ENCODE measurements at places on chromosomes 7 and 10.

DNA sequence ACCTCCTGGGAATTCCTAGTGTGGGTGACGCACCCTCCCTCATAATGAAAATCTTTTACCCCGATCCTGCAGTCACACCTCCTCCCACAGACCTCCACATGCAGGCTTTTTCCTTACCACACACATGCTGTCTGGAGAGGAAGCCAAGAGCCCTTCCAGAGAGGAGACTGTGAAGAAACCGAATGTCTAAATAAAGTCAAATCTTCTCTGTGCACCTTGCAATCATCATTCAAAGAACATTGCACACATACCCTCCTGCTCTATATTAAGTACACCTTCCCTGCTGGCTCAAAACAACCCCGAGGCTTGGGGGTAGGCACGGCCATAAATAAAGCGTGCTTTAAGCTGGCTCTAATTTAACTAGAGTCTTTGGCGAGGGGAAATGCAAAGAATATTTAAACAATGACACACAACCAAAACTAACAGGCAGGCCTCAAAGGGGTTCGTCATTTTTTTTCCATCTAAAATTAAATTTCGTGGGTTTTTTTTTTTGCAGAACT is 34.9 kb downstream of the CALML3 start:
- no peak for DNase-seq

DNA sequence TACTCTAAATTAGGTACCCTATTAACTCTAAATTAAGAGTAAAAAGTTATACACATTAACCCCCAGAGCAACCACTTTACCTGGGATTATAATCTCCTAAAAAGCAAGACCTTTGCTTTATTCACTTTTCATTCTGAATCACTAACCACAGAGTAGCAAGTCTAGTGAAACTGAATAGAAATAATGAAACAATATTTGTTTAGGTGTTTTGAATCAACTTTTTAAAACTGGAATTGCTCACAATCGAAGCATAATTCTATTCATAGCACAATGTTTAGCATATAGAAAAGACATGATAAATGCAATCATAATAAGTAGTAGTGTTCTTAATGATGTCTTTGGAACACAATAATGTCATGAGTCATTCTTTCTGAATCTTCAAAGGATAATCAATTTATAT is 37.0 kb upstream of the CASD1 start:
- no peak for DNase-seq

DNA sequence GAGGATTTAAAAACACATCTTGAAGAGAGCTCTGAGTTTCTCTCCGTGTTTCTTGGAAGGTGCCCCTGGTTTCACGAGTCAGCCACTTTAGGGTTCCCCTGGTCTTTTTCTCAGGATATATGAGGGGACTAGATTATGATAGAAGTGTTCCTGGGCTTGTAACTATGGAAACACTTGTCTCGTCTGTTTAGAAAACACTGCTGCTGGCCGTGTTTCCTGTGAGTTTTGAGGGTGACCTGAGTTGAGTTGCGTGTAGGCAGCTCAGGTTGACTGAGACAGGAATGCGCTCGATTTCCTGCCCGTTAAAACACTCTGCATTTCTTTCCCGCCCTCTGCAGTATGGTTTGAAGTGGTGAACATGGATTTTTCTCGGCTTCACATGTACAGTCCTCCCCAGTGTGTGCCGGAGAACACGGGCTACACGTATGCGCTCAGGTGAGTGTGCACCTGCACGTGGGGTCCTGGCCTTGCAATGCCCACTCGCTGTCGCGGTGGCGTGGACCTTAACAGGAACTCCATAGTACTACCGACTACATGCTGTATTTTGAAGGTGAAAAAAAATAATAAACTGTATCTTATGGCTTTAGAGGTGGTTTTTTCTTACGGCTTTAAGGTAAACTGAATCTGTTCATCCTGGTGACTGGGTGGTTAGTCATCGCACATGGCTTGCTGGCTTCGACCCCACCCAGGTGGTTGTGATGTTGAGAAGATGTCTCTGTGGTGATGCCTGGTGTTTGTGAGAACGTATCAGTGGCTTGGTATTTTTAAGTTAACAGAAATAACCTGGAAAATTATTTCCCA is at the start of gene SUN1:
Gene SUN1 (plus strand): TSS at position 310 of the 801 bp plus-strand sequence. CDS start 49 bp downstream, at position 359.
- DNase-seq: peak; percentile 86

- DNase-seq: no peak
These were observed 90.6 kb upstream of the SKAP2 start for GRCh38 chr7:26954951-26955350.

DNA sequence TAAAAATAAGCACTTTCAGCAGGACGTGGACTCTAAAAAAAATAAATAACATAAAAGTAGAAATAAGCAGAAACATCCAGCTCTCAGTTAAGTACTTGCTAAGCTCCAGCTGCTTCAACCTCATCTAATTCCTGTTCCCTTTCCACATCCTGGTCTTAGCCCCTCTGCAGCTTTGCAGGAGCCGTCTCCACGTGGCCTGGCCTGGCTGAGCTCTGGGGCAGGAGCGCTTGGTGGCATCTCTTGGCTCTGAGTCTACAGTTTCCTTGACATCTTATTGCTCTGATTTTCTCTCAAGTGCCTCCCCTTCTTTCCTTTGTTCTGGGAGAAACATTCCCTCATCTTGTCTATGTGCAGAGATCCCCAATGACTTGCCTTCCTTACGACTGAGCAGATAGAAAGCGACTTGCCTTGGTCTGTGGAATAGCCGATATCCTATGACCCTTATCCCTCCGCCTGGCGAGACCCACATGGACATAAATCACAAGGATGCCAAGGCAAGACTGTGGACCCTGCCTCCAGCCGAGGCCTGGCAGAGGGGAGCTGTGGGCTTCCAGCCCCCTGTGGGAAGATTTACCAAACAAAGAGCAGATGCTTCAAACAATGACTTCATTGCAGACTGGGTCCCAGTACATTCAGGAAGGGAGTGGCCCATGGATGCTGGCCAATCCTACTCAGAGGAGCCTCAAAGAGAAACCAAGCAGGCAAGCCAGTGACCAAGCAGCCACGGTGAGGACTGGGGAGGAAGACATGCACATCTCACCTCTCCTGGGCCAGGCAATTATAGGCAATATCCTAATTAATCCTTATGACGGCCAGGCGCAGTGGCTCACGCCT is 61.9 kb downstream of the SPOCK2 start:
- no peak for DNase-seq

DNA sequence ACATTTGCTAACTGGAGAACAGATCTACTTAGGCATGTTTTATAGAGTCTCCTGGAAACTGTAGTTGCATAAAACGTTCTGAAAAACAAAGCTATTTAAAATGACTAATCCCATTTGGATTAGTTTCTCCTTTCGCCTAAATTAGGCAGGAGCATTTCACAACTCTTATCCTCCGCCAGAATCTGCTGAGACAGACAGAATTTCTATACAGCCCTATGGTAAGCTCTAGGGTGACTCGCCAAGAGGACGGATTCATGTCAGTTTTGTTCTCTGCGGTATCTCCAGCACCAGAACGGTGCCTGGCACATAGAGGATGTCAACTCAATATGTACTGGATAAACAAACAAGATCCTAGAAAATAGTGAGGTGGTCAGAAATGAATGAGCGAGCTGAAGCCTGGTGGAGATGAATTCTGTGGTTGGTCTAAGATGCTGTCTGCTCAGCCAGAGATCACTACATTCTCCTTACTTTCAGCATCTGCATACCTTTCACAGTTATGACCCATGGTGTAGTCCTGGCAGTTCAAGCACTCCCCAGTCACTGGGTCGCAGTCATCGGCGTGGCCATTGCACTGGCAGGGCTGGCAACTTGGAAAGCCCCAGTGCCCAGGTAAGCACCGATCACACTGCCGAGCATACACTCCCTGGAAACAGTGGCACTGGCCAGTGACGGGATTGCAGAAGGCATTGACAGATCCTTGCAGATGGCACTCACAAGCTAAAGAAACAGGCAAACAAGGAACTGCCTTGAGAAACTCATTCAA is 44.0 kb downstream of the LAMB1 start:
- no peak for DNase-seq

GRCh38 chr7:41312235-41312634 is 390.7 kb downstream of the INHBA start:
- DNase-seq: no peak

- no peak for DNase-seq
These were observed 67.8 kb downstream of the PTEN start for GRCh38 chr10:87930934-87931835.

DNA sequence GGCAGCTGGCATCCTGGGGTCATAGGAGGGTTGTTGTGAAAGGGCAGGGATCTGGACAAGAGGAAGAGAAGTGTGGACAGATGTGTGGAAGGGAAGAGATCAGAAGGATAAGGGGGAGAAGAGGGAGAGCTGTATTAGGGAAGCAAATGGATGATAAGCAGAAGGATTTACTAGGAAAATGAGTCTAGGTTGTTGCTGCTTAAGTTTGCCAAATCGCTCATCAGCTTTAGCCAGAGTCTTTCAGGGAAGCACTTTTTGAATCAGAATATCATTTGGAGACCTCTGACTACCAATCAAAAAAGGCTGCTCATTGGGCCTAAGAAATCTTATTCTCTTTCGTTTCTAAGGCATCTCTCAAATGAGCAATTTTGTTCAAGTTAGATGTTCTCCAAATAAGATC is 2.6 kb upstream of the CSGALNACT2 start:
- no peak for DNase-seq

DNA sequence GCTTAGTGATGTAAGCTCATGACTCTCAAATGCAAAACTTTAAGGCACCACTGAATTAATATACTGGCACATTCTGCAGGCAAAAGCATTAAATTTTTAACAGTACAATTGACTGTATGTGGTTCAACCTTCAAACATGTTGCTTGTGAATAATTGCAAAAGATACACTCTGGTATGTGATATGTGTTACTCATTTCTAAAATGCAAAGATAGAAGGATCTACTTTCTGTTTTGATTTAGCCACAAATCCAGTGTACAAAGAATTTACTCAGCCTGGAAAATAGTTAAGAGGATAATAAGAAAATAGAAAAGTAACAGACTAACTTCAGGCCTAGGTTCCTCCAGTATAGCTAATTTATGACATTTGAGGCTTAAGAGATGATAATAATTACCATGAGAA is 66.6 kb upstream of the NOBOX start:
- DNase-seq: no peak
